Smooth muscle cell of the pulmonary artery (primary cell): ENCODE measurements at places on chromosomes 3 and 15. TPM values are rescaled to one million over a fixed set of nuclear protein-coding genes. Genes with fewer than 3 reads are reported as not detected.

PPM1L gene
- 7.8 and 11.6 TPM in 2 replicates for total RNA-seq

ASTE1 gene
- 6.2 and 7.4 TPM in 2 replicates for total RNA-seq

SLC22A13 gene
- 0.46 and 1.2 TPM in 2 replicates for total RNA-seq

MUC13 gene
- under 0.01 and 0.10 TPM in 2 replicates for total RNA-seq

POLR2H gene
- 54.1 and 55.5 TPM in 2 replicates for total RNA-seq

SAXO2 gene
- 0.30 and 0.85 TPM in 2 replicates for total RNA-seq

CNTN4 gene
- under 0.01 TPM in 1 of 2 replicates, not detected in the other for total RNA-seq

PARP9 gene
- 12.8 and 20.8 TPM in 2 replicates for total RNA-seq

DAPK2 gene
- 0.59 and 0.98 TPM in 2 replicates for total RNA-seq

PLSCR5 gene
- total RNA-seq, result not detected in 2 replicates

ROPN1 gene
- not detected in 2 replicates for total RNA-seq

SOX14 gene
- total RNA-seq, result not detected in 2 replicates

SKOR1 gene
- 0.07 and 0.17 TPM in 2 replicates for total RNA-seq

COPS2 gene
- total RNA-seq, result 78.6 and 91.6 TPM in 2 replicates
